ENCODE measurements at places on chromosomes 5 and 9. TPM values are rescaled to one million over a fixed set of nuclear protein-coding genes. Genes with fewer than 3 reads are reported as not detected.

The SHC3 gene
- total RNA-seq = 42.0 TPM

The C5orf58 gene
- not detected for total RNA-seq

The PTAR1 gene
- total RNA-seq = 114 TPM

The TAF11L10 gene
- not detected for total RNA-seq

The LOX gene
- total RNA-seq = 4.6 TPM

The FGF1 gene
- 22.4 TPM for total RNA-seq

Data from diencephalon (tissue), 1 donor.